ENCODE measurements at places on chromosomes 2 and 18.

- DNase-seq = no peak
Observed at GRCh38 chr2:63434024-63435001, 154.0 kb downstream of the WDPCP start.

DNA sequence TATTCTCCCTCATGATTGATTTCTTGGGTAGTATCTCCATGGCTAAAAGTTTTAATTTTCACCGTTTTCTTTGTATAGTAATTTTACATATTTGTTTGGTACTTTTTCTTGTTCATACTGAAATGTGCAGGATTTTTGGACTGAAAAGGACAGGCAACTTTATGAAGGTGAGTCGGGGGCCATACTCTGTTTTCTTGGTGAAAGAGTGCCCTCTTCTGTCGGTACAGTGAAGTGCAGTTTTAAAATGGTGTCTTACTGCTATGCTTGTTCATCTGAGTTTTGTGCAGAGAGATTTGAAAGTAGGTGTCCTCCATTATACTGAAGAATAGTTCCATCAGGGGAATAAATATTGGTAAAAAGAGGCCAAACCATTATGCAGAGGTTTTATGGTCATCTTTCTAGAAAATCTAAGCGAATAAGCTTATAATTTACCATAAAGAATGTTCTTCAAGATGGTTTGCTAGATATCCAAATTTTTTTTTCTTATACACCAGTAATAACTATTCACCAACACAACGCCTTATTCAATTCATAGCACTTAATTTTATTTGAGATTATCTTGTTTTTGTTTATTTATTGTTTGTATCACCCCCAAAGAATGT lies 8.7 kb upstream of the SERPINB13 start:
- DNase-seq = peak; percentile 57

- DNase-seq = no peak
Observed at GRCh38 chr18:11672846-11673454, 16.1 kb upstream of the GNAL start.

DNA sequence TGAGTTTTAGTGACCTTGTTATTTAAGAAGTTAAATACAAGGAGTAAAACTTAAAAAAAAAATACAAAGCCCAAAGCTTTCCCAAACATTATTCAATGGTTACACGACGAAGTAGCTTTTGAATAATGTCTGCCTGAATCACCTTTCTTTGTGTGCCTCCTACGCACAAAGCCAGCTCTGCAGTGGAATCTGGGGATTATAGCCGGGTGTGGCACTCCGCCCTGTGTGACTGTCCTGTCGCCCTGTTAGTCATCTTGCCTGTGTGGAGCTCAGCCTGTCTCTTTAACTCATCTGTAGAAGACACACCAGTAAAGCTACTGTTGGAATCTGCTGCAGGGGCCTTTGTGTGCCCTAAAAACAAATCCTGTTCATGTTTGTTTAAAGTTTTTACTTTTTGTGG lies 79.4 kb upstream of the TCF7L1 start:
- DNase-seq = peak; percentile 48

- no peak for DNase-seq
Observed at GRCh38 chr2:43220760-43221123, 5.7 kb downstream of the ZFP36L2 start.

DNA sequence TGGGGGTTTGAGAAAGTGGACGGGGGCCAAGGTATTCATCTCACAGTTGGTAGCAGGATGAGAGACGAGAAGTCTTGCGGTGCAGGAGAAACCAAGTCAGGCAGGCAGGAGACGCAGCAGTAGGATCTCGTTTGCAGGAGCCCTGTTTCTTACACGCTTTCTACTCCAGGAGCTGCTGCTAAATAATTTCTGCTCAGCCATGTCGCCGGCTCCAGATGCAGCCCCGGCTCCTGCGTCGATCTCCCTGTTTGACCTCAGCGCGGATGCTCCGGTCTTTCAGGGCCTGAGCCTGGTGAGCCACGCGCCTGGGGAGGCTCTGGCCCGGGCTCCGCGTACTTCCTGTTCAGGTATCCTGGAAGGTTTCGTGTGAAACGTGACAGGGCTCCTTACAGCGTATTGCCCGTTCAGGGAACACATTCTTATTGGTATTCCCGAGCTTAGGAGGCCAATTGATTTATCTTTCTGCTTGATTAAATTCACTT lies 494 bp downstream of the ANKZF1 start:
- DNase-seq = peak; percentile 72

GRCh38 chr2:197090742-197091367 lies 164.3 kb upstream of the PGAP1 start:
- DNase-seq = no peak

DNA sequence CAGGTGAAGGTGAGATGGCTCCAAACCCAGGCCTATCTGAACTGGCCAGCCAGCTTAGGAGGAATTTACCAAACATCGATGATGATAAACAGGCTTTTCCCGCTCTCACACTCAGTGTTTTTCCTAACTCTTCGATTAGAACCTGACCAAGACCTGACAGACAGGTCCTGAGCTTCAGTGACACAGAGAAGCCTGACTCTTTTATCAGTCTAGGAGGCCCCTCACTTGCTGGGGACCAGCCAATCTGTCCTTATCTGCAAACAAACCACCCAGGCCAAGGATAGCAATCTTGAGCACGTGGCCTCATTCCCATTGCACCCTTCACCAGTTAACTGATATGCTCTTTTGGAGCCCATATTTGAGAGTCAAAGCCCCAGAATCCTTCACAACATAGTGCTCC lies 1.9 kb upstream of the ITSN2 start:
- DNase-seq = no peak

DNA sequence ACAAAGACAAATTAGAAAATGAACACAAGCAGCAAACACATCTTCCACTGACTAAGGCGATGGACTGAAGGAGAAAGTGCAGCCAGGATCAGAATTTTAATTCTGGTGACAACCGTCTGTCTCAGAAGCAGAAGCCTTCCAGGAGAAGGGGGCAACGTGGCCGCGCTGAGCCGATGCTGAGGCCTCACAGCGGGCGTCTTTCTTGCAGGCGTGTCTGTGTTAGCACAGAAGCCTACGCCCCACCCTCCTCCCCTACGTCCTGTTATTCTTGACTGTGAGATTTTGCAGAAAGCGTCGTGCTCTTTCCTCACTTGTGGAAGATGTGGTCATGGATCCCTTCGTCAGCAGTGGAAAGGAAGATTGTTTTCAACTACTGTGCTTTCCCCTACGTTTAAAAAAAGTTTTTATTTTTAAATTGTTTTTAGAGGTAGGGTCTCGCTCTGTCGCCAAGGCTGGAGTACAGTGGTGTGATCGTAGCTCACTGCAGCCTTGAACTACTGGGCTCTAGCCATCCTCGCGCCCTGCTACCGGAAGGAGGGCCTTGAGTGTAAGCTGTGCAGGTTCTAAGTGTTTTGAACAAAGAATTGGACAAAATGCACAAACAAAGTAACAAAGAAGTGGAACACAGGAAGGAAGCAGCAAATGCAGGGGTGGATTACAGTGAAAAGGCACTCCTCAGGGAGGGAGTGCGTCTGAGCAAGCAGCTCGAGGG lies 422.0 kb downstream of the GALR1 start:
- DNase-seq = no peak

- DNase-seq = no peak
Observed at GRCh38 chr18:5972298-5972697, 77.0 kb upstream of the TMEM200C start.

GRCh38 chr18:54033052-54033451 lies 191.4 kb downstream of the MBD2 start:
- no peak for DNase-seq

GRCh38 chr18:21330122-21330701 lies 88.2 kb downstream of the GREB1L start:
- DNase-seq = peak; percentile 80

- DNase-seq = no peak
Observed at GRCh38 chr18:77359561-77360314, 110.1 kb downstream of the GALR1 start.

DNA sequence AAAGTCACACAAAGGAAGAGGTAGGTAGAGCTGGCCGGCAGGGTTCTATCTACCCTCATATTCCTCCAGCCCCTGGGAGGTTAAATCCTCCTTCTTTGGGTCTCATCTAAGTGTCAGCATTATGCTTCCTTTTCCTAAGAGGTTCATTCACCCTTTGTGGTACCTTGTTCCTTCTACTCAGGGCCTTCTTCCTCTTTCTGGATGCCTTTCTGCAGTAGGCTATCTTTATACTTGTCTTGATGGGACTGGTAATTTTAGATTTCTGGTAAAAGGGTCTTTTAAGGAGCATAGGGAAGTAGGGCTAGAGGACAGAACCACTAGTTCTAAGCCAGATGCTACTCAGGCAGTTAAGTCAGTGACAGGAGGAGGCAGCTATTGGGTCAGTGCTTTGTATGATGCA lies 13.7 kb upstream of the TNP1 start:
- DNase-seq = no peak

- peak; percentile 55 for DNase-seq
Observed at GRCh38 chr18:77147418-77147852, 14.9 kb upstream of the MBP start.

DNA sequence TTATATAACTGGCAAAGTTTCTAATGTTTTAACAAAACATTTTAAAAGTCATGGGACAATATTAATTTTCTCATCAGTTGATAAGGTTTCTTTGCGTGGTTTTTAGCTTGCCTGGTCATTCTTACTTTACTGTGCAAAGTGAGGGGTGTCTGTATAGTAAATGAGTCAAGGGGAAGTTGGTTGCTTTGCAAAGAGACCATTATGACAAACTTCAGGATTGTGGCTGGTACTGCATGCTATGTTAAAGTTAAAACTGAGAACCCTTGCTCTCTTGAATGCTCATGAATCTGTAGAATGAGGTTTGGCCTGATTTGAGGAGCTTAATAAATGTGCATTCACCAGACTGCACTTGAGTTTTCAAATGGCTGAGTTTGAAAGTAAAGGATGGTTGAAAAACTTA lies 47.0 kb downstream of the COL4A4 start:
- DNase-seq = no peak

- peak; percentile 49 for DNase-seq
Observed at GRCh38 chr2:128584296-128584890, 265.7 kb upstream of the HS6ST1 start.

DNA sequence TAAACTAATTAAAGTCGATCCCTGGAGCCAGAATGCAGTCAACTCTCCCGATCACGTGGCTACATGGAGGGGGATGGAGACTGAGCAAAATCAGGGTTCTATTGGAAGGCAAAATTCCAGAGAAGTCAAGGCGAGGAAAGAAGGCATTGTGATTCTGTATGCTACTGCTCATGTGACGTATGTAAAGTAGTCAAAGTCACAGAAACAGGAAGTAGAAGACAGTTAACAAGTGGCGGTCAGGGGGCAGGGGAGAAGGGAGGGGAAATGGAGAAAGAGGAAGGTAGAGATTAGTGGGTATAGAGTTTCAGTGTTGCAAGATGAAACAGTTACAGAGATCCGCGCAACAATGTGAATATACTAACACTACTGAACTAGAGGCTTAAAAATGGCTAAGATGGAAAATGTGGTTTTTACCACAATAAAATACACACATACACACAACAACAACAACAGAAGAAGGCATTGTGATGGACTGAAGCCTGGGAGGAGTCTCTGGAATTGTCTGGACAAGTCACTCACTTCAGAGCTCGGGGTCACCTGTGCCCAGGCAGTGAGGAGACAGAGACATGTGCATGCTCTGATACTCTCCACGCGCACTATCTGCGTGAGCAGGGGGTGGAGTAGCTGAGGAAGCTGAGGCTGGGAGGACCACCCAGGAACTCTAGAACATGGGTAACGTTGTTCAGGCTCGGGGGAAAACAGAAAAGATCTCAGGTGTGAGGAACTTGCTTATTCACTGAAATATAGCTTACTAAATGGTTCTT lies 89.9 kb upstream of the CDCA7 start:
- DNase-seq = no peak

DNA sequence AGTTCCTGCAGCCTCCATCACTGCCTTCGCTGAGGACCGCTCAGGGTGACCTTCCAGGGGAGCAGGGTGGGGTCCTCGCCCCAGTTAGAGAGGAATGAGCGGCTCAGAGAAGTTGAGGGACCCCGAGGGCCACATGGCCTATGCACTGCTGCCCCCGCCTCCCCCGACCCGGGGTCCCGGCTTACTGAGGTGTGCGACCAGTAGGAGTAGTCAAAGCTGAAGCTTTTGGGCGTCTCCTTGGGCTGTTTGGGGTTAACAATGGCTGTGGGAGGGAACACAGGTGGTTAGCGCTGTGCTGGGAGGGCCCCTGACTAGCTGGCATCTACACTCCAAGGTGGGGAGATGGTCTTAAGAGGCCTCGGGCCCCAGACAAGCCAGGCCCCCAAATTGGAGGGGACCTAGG lies 31.0 kb downstream of the KIF1A start:
- no peak for DNase-seq

- no peak for DNase-seq
Observed at GRCh38 chr2:151353995-151354394, 3.4 kb upstream of the TNFAIP6 start.

DNA sequence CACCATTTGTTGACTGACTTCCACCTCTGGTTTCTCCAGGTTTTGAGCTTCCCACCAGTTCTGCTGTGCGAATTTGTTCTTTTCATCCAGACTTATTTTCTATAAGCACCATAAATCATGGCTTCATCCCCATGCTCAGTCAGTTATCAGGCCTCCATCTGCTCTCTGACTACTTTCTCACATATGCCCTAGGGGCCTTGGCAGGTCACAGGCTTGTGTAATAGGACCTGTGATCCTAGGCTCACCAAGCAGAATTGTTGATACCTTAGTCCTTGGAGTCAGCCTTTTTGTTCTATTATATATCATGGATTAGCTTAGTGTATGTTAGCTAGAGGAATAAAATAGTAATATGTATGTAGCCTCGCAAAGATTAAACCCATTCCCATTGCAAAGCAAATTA lies 284.2 kb upstream of the TANK start:
- no peak for DNase-seq

DNA sequence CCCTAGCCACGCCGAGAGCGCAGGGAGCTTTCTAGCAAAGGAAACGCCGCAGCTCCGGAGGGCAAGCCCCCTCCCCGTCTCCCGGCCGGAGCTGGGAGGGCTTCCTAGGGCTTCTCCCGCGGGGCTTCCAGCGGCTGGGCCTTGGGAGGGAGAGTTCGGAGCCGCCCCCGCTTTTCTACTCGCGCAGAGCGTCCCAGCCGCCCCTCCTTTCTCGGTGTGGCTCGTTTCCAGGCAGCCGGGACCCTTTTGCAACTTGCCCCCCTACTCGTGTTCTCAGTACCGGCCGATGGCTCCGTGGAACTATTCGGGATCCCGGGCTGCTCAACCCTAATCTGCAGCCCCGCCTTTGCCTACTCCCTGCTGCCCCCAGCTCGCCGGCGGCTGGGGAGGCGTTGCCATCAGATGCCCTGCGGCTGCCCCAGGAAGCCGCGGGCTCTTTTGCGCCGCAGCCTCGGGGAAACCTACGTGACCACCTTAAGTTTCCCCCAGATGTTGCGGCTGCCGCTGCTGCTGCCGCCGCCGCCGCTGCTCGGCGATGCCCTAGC lies 1.5 kb upstream of the NR4A2 start:
- DNase-seq = peak; percentile 67

DNA sequence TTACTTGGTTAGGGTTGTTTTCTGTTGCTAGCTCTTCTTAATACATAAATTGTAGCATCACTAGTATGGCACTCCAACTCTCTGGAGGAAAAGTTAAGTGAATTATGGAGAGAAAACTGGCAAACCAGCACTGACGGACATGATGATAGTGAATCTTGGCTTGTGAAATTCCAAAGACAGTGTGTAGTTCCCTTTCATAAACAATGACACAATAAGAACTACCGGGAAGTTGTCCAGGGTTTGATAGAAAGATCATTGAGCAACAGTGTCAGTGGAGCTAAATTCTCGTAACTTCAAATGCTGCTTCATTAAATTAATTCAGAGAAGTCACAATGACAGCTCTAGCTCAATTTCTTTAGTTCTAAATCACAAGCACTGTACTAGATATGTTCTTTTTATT lies 66.5 kb downstream of the RIT2 start:
- DNase-seq = no peak

- DNase-seq = no peak
Observed at GRCh38 chr2:51553476-51553875, 521.5 kb upstream of the NRXN1 start.
